CD8-positive, alpha-beta memory T cell (primary cell): ENCODE measurements at places on chromosomes 3 and 15. TPM values are rescaled to one million over a fixed set of nuclear protein-coding genes. Genes with fewer than 3 reads are reported as not detected.

DNA sequence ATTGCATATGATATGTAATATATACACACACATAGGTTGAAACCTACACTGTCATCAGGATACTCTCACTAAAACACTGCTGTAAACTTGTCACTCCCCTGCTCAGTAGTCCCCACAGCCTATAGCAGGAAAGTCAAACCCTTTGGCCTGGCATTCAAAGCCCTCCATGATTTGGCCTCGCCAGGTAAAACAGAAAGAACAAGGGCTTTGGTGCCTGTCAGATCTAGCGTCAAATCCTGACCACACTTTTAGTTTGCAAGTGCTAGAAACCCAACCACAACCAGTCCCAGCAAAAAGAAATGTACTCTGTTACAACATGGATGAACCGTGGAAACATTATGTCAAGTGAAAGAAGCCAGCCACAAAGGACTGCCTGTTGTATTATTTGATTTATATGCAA is 11.4 kb downstream of the CRABP1 start:
- H3K4me3 ChIP-seq: no peak overlapping the region
- no peak overlapping the region for H3K27ac ChIP-seq
- no peaks in the 10 kb centered on the region for H3K4me1 ChIP-seq
- H3K27me3 ChIP-seq: no peaks in the 10 kb centered on the region
- no peaks in the 10 kb centered on the region for H3K36me3 ChIP-seq
- DNase-seq: no peak

IGSF10 gene
- not detected for total RNA-seq

PIERCE2 gene
- total RNA-seq: not detected

- no peaks in the 10 kb centered on the region for H3K4me1 ChIP-seq
- no peak overlapping the region for H3K4me3 ChIP-seq
- no peak for DNase-seq
- no peaks in the 10 kb centered on the region for H3K27me3 ChIP-seq
- H3K27ac ChIP-seq: no peak overlapping the region
Observed at GRCh38 chr15:92610101-92610520, 45.5 kb downstream of the FAM174B start.
